ENCODE measurements at places on chromosomes 2 and 18.

- no peak for DNase-seq
These were observed 164.3 kb upstream of the PIK3C3 start for GRCh38 chr18:41790687-41791086.

- DNase-seq = no peak
These were observed 53.0 kb upstream of the LRP2 start for GRCh38 chr2:169415233-169415748.

DNA sequence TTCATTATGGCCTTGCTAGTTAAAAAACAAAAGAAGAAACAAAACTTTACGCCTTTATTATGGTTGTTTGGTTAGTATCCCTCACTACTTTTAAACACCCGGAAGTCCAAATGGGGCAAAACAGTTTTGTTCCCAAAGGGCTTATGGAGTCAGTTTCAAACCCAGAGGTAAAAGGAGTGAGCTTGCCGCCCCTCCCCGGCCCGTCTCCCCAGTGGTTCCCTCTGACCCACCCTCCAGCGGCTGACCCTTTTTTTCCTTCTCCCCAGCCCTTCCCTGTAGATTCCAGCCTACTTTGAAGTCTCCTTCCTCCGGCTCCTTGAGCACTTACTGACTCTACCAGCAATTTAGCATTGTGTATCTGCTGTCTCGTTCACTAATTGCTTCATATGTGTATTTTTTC lies 209.2 kb downstream of the ICOS start:
- no peak for DNase-seq

- no peak for DNase-seq
These were observed 87.0 kb downstream of the ALPK2 start for GRCh38 chr18:58541789-58542425.

- no peak for DNase-seq
These were observed 141.8 kb upstream of the BCL2L11 start for GRCh38 chr2:110978756-110979470.

- DNase-seq = no peak
These were observed 12.6 kb downstream of the KLHL23 start for GRCh38 chr2:169746240-169746639.

DNA sequence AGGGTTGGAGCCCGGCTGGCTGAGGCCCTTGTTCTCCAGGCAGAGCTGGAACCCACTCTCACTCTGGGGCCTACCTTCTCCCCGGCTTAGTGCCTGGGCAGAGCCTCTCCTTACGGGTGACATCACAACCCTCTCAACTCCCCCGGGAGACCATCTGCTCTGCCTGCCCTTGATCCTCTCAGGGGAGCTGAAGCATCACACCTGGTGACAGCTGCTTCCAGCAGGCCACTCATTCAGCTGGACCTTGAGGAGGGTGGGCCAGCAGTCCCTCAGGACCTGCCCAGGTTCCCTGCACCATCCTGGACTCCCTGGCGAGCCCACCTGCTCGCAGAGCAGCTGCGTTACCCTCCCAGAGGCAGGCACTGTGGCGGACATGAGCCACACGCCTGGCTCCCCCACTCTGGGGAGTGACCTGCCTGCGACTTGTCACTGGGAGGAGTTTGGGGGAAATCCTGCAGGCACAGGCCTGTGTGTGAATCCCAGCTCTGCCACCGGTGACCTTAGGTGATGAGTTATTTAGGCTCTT lies 13.1 kb downstream of the HS6ST1 start:
- no peak for DNase-seq

DNA sequence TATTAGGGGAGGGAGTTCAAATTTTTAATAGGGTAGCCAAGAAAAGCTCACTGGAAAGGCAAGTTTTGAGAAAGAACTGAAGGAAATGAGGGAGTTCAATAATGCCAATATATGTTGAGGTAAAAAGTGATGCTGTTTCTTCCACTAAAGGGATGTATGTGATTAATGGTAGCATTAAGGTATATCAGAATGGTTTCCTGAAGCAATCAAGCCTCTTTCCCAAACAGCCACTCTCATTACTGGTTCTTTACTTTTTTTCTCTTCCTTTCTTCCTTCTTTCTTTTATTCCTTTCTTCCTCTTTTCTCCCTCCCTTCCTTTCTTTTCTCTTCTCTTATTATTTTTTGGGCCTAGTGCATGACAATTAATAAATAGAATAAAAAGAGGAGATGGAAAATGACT lies 433.5 kb downstream of the SATB2 start:
- no peak for DNase-seq
